ENCODE measurements at places on chromosomes 12 and 14. TPM values are rescaled to one million over a fixed set of nuclear protein-coding genes. Genes with fewer than 3 reads are reported as not detected.

DNA sequence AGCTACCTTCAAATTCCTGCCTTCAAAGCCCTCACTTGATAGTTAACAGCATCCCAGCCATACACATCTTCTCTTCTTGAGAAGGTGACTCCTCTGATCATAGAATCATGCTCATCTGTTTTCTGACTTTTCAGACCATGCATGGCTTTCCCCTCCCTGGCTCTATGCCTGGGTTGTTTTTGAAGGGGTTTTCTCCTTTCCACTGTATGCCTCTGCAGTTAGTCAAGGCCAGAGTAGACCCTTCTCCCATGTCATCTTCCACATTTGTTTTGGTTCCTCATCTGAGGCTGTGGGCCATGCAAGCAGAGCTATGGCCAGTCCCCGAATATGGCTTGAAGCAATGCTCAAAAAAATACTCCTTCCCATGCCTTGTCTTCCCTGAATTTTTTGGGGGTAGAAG lies 14.3 kb upstream of the MCRS1 start:
- DNase-seq, result no peak

- DNase-seq, result no peak
Observed at GRCh38 chr12:70885956-70886355, 34.6 kb downstream of the PTPRR start.

- DNase-seq, result no peak
Observed at GRCh38 chr14:61379639-61380184, 58.3 kb downstream of the PRKCH start.

- DNase-seq, result no peak
Observed at GRCh38 chr14:64491637-64492036, 12.0 kb downstream of the ZBTB25 start.

- DNase-seq, result no peak
Observed at GRCh38 chr12:2083008-2083407, 30.2 kb downstream of the CACNA1C start.

Gene KRT6C
- total RNA-seq, result not detected

- DNase-seq, result peak; percentile 92
Observed at GRCh38 chr12:57213058-57213715, 3.4 kb upstream of the NXPH4 start.

DNA sequence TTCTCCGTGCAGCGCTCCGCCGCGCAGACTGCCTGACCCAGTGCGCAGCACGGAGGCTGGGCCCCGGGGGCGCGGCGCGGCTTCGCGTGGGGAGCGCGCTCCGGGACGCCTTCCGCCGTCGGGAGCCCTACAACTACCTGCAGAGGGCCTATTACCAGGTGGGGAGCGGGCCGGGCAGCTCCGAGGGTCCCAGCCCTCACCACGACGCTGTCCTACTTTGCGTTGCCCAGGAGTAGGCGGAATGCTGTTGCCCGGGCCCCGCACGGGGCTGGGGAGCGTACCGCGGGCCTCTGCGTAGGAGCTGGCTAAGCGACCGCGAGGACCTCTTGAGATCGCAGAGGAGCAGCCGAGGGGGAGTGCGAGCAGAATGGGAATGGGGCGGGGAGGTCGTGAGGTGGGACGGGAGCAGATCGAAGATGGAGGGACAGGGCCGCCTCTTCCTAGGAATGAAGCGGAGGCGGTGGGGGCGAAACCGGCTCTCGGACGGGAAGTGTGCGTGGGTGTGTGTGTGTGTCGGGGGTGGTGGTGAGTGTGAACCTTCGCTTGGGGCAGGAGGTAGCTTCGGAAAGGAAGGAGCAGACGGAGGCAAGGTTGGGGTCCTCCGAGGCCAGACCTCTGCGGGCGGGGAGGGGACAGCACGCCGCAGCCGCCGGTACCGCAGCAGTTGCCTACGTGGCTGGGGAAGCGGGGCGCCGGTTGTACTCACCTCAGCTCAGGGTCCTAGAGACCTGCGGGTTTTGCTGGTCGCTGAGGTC lies 751 bp downstream of the P3H3 start:
- DNase-seq, result peak; percentile 72

GRCh38 chr12:76002598-76003354 lies 28.8 kb downstream of the PHLDA1 start:
- no peak for DNase-seq

Gene UBE3B
- 18.5 TPM for total RNA-seq

DNA sequence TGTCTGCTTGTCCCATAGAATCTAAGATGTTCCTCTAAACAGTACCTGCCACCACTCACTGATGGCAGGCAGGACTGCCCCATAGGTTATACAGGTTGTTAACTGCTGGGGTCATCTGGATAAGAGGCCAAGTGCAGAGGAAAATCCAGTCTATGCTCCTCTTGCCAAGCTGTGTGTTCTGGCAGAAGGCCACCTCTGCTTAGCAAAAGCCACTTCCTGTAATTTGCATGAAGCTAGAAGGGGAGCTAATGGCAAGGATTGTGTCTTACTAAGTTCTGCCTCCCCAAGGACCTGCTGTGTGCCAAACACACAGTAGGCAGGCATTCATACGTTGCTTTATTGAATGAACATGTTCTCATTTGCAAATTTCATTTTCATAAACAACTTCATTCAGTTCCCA lies 445.4 kb downstream of the BCL11B start:
- DNase-seq, result peak; percentile 59

- DNase-seq, result peak; percentile 94
Observed at GRCh38 chr12:95439461-95440230, 34.3 kb upstream of the METAP2 start.

- DNase-seq, result peak; percentile 64
Observed at GRCh38 chr12:40261937-40262336, 37.1 kb downstream of the LRRK2 start.

Gene HOTAIR
- total RNA-seq, result 0.07 TPM

Gene KERA
- not detected for total RNA-seq

GRCh38 chr14:55084401-55085059 lies 33.1 kb downstream of the MAPK1IP1L start:
- no peak for DNase-seq

DNA sequence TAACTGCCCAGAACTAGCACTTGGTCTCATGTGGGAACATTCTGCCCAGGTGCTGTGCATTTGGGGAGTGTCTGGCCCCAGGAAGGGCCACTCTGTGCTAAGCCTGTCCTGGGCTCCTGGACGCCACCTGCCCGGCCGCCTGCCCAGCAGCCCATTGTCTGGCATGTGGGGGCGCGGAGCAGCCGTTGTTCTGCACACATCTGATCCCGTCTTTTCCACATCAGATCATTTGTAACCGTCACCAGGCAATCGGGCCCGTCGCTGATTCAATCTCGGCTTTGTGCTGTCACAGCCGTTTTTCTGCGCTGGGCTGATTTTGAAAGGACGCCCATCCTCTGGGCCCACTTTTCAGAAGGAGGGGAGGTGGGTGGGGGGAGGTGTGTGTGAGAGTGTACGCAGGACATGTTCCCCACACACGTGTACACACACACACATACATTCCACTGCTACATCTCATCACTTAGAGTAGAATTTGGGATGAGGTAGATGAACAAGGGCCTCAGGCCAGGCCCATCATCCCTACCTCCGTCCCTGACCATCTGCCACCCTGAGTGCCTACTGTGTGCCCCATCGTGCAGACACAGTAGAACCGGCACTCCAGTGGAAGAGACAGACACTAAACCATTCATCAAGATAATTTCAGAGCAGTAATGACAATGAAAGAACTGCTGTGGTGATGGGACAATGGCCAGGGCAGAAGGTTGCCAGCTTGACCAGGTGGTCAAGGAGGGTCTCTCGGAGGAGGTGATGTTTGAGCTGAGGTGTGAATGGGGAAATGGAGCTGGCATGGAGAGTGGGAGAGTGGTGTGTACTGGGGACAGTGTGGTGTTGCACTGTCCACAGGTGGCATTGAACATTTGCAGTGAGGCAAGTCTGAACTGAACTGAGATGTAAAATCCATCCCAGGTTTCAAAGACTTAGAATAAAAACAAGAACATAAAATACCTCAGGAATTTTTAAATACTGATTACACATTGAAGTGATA lies 19.0 kb downstream of the FAM222A start:
- no peak for DNase-seq

Gene SCFD1
- total RNA-seq, result 78.8 TPM

GRCh38 chr14:24366413-24366720 lies 1.6 kb upstream of the NFATC4 start:
- DNase-seq, result no peak

GRCh38 chr12:131372171-131372475 lies 338.8 kb upstream of the SFSWAP start:
- no peak for DNase-seq

Gene MYH6
- not detected for total RNA-seq

GRCh38 chr12:82517027-82517426 lies 158.7 kb downstream of the METTL25 start:
- peak; percentile 56 for DNase-seq

GRCh38 chr12:29299633-29300032 lies 81.3 kb downstream of the ERGIC2 start:
- DNase-seq, result no peak

DNA sequence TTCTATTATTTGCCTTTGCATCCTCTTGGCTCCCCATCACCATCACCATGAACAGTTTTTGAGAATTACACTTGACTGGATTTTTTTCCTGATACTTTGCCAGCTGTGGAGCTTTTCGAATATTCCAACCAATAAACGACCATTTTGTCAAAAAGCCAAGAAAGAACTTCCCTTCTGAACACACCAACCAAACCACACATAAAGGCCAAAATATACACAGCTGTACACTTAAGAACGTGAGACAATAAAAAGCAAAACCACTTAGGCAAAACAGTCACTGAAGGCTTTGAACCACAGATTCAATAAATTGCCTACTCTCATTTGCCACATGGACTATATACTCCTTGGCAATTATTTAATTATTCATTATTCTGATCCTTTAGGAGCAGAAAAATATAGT lies 1.1 kb downstream of the C14orf93 start:
- peak; percentile 75 for DNase-seq

GRCh38 chr12:103177639-103178255 lies 220.3 kb downstream of the ASCL1 start:
- DNase-seq, result no peak

Gene C1R
- 1.5 TPM for total RNA-seq

DNA sequence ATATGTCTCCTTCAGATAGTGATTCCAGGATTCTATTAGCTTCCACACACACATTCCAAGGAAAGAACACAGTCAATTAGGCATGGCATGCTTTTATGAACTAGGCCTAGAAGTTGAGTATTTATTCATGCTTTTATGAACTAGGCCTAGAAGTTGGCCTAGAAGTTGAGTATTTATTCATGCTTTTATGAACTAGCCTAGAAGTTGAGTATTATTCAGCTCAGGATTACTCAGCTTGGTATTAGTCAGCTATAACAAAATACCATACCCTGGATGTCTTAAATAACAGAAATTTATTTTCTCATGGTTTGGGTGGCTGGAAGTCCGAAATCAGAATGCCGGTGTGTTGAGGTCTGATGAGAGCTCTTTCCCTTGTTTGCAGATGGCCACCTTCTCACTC lies 442.7 kb upstream of the FLRT2 start:
- no peak for DNase-seq

Gene TRHDE
- not detected for total RNA-seq

Gene RFLNA
- total RNA-seq, result not detected

Measured in Karpas-422 (cell line).